Gastroesophageal sphincter (tissue), 4 donors: ENCODE measurements at places on chromosomes 2 and 18. TPM values are rescaled to one million over a fixed set of nuclear protein-coding genes. Genes with fewer than 3 reads are reported as not detected.

Gene CDK15
- total RNA-seq: 1.8 TPM

Gene GAREM2
- 1.8 TPM for total RNA-seq

Gene NT5DC4
- total RNA-seq: not detected

DNA sequence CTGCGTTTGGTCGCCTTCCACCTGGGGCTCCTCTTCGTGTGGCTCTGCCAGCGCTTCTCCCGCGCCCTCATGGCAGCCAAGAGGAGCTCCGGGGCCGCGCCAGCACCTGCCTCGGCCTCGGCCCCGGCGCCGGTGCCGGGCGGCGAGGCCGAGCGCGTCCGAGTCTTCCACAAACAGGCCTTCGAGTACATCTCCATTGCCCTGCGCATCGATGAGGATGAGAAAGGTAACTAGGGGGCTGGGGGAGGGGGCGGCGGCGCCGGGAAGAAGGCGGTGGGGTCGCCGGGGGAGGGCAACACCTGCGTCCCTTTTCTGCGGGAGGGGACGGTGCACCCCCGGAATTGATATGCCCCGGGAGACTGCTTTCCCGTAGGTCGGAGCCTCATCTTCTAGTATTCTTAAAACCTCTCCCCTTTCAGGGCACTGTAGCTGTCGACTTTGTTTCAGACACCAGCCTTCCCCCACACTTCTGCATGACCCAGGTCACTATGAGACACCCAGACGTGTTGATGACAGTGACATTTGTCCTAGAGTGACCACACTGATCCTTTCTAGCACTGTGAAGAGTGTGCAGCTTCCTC, 755 bp downstream of the SPAST start:
- no peak for ATAC-seq

- ATAC-seq: no peak
These were observed 16.7 kb upstream of the DTNB start for GRCh38 chr2:25690058-25690457.

DNA sequence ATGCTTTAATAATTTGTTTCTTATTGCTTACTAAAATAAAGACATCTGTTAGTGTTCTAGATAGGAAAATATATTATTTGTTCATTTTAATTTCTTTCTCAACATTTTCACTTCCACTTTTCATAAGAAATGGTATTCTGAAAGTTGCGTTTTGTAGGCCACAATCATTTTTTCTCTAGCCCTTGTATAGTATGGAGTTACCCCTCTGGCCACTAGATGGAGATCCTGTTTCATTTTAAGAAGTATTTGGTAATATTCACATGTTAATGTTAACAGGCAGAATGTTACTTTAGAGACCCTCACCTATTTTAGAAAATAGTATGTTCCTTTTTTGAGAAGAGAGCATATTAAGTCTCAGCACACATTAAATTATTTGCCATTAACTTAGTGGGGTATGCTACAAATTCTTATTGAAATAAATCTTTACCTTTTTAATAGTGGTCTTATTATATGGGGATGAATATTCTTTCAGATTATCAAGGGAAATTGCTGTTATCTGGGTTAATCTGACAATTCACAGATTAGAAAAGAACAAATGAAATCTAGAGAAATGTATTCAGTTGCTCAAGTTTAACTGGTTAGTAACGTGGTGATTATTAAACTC, 73.9 kb upstream of the TTC27 start:
- no peak for ATAC-seq

DNA sequence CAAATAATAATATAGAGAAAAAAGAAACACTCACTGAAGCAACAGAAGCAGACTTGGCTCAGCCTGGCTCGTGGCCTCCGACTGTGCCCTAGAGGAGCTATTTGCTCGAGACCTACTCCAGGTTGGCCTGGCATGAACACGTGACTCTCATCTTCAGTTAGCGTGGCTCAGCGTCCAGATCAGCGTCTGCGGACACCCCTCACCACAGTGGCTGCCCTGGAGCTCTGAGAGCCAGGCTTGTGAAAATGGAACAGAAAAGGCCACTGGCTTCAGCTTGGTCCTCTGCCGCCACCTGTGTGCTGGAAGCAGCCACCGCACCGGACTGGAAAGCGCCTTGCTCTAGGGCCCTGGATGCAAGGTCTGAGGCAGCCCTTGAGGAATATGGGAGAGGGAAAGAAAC, 1184.0 kb upstream of the GYPC start:
- no peak for ATAC-seq

- no peak for ATAC-seq
These were observed 52.3 kb upstream of the MGAT5 start for GRCh38 chr2:134201533-134201932.
